ENCODE measurements at places on chromosomes 12 and 14. TPM values are rescaled to one million over a fixed set of nuclear protein-coding genes. Genes with fewer than 3 reads are reported as not detected.

Gene GLIPR1L1
- not detected for total RNA-seq

Gene PPM1H
- 58.4 TPM for total RNA-seq

Gene RDH11
- total RNA-seq, result 116 TPM

Gene ASB8
- total RNA-seq, result 29.7 TPM

Gene CSRNP2
- total RNA-seq, result 15.0 TPM

Gene MYF6
- not detected for total RNA-seq

Gene FAIM2
- not detected for total RNA-seq

Gene RPL10L
- not detected for total RNA-seq

Gene PRH2
- total RNA-seq, result 0.26 TPM

Gene KRT5
- total RNA-seq, result not detected

Gene CKAP4
- 54.9 TPM for total RNA-seq

Gene C14orf39
- not detected for total RNA-seq

DNA sequence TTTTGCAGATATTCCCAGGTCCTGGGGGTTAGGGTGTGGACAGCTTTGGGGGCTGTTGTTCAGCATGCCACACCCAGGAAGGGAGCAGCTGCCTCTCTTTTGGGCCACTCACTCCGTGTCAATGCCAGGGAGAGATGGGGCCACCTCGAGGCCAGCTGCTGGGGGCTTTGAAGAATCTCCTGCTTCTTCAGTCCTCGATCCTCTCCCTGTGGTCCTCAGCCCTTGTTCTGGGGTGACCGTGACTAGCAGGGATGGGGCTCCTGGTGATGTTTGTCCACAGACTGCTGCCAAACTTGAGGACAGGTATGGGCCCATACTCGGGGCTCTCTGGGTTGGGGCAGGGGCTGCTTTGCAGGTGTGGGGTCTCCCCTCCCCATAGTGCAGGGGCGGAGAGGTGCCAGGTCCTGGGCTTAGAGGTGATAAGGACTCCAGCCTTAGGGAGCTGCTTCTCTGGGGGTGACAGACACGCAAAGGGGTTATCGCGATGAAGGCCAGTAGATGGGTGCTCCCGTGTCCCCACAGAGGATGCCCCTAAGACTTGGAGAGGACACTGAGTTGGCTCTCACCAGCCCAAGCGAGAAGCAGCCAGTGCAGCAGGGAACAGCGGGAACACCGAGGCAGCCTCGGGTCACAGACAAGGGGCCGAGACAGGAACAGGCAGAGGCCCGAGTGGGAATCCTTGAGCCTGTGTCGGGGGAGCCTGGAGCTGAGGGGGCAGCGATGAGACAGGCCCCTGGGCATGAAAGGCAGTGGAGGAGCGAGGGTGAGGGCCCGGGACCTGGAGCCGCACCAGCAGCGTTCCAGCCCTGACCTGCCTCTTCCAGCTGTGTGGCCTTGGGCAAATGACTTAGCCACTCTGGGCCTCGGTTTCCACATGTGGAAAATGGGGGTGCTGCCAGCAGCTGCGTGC, 11.1 kb downstream of the RFLNA start:
- no peak for DNase-seq

GRCh38 chr12:102992297-102992696, 34.8 kb downstream of the ASCL1 start:
- no peak for DNase-seq

GRCh38 chr12:93370947-93371346, 6.8 kb upstream of the NUDT4 start:
- DNase-seq, result no peak

DNA sequence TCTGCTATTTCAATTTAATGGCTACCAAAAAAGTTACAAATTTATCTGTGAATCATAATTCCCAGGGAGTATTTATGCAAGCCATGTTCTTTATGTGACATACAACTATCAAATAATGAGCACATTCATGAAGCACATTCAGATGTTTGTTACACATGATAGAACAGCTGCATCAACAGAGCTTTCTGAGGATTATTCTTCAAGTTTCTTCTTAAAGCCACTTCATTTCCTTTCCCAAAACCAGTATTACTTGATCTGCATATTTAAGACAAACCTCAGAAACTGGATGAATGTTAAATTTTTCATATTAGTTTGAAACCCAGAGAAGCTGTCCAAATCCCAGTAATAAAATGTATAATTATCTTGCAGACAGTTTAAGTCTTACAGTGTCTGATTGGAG, 73.6 kb upstream of the SOX5 start:
- DNase-seq, result no peak

GRCh38 chr14:103840014-103840413, 7.4 kb downstream of the PPP1R13B start:
- DNase-seq, result no peak

DNA sequence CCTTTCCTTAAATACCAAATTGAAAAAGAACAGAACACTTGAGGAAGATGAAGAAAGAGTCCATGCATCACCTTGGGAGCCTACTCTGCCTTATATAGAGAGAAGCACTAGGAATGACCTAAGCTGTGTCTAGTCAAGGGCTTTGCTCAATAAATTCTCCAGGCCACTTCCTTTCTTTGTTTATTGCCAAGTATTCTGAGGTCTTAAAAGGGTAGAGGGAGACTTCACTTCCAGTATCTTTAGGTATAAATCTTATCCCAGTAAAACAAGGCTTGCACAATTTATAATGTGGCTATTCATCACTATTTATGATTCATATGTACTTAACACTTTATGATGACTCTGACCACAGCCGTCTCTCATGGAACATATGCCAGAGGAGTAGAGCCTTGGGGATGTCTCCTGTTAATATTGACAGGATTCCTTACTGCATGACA, 85.1 kb upstream of the ARHGAP5 start:
- no peak for DNase-seq

DNA sequence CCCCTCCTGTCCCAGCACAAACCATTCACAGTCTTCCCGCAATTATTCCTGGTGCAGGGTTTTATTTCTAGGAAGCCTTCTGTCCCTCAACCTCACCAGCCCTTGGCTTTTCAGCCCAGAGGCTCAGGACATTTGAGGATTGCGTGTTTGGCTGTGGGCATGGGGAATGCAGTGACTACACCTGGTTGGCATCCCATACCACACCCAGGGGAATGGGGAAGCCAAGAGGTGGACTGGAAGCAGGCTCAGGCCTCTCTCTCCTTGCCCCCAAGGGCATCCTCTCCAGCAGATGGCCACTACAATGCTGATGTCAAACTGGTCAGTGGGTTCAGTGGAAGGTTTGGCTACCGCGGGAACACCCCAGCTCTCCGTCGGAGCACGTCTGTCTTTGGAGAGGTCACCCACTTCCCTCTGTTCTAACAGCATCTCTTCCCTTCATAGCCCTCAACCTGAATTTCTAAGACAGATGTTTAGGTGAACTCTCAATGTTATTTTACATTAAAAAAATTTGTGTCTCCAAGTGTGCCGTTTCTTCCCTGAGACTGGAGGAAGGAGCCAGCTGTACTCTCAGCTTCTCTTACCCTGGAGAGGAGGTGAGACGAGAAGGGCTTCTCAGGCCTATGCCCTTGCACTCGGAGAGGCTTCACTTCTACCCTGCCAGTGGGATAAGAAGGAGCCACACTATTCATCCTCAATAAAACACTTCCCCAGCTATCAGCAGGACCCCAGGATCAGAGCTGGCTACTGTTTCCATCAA, 35.5 kb downstream of the DCAF4 start:
- DNase-seq, result no peak

- no peak for DNase-seq
These were observed 84.1 kb downstream of the FBXL14 start for GRCh38 chr12:1510056-1510812.

DNA sequence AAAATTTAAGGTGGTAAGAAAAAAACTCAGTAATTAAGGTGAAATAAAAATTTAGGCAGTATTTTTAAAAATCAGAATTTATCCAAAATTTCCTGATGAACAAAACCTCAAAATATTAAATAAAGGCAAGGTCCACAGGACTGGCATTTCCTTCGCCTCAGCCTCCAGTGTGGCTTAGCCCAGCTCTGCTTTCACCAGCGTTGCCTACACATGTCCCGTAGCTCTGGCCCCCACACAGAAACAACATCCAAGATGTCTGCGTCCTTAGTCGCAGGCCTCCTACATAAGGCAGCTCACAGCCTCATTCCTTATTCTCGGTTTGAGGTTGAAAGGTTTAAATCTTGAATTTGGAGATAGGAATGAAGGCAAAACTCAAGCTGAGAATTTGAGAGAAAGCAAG, 274.3 kb downstream of the SYT1 start:
- no peak for DNase-seq

GRCh38 chr14:58942516-58942915, 246.0 kb upstream of the DAAM1 start:
- DNase-seq, result no peak

GRCh38 chr14:91303091-91303923, 58.8 kb upstream of the GPR68 start:
- peak; percentile 59 for DNase-seq

Data from SK-MEL-5 (cell line).